ENCODE measurements at places on chromosomes 7 and 10. TPM values are rescaled to one million over a fixed set of nuclear protein-coding genes. Genes with fewer than 3 reads are reported as not detected.

ITIH5 gene
- total RNA-seq = 0.24 TPM

COPS6 gene
- total RNA-seq = 38.5 TPM

PRSS37 gene
- total RNA-seq = not detected

TLX1 gene
- not detected for total RNA-seq

HGF gene
- total RNA-seq = 285 TPM

PCGF5 gene
- 13.2 TPM for total RNA-seq

DOCK4 gene
- total RNA-seq = 6.3 TPM

EPHB6 gene
- total RNA-seq = 74.3 TPM

CNNM1 gene
- total RNA-seq = 0.05 TPM

PTER gene
- total RNA-seq = 15.2 TPM
